SHP77 treated with DMSO at 0.1 percent for 48 hours (cell line): ENCODE measurements at places on chromosomes 11 and 22.
A peak's percentile ranks its signal among the peaks of the same experiment; 100 is the strongest.

- no peak for DNase-seq
Measured at GRCh38 chr22:19533857-19534256, 9.6 kb upstream of the CLDN5 start.

DNA sequence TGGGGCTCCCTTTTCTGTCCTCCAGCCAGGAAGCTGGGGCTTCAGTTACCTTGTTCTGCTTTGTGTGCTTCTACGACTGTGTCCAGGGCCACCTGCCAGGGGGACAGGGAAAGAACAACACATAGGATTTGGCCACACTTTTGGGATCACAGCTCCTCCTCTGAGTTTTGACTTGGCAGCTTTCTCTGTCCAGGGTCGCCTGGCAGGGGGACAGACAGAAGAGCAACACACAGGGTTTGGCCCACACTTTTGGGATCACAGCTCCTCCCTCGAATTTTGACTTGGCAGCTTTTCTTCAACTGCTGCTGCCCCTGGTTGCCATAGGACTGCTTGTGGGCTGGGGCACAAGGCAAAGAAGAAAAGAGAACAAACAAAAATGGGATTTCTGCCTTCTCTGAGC lies 19.1 kb downstream of the INCENP start:
- DNase-seq, result no peak

- DNase-seq, result no peak
Measured at GRCh38 chr11:67311051-67311555, 7.8 kb downstream of the SSH3 start.

GRCh38 chr22:48031589-48031988 lies 1269.1 kb downstream of the TBC1D22A start:
- DNase-seq, result no peak

- no peak for DNase-seq
Measured at GRCh38 chr22:30385942-30386341, 1.3 kb downstream of the RNF215 start.

GRCh38 chr11:109815500-109816150 lies 277.6 kb upstream of the ZC3H12C start:
- no peak for DNase-seq

DNA sequence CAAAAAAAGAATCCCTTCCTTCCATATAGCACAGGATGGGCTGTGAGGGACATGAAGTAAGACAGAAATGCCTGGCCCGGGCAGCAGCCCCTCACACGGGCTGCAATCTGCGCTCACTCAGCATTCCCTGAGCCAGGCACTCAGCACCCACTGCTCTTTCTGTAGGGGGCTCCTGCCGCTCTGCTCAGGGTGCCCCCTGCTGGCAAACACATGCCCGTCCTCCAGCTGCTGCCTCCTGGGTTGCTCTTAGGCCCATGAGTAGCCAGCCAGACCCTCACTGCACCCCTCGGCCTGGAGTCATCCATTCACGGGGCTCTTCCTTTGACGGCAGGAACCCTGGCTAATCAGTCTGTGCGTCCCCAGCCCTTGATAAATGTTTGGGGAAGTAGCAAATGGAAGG lies 6.9 kb downstream of the MCAT start:
- no peak for DNase-seq

DNA sequence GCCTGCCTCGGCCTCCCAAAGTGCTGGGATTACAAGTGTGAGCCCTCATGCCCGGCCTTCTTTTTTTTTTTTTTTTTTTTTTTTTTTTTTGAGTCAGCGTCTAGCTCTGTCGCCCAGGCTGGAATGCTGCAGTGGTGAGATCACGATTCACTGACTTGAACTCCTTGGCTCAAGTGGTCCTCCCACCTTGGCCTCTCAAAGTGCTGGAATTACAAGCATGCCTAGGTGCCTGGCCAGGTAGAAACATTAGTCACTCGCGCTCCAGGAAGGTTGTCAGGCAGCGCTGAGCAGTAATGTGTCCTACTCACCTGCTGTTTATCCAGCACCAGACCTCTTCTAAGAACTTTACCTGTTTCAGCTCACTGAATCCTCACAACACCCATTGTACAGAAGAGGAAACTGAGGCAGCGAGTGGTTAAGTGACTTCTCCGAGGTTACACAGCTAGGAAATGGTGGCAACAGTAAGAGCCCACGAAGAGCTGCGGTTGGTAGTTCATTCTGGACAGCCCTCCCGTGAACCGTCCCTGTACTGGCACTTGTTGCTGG lies 496 bp upstream of the CST6 start:
- DNase-seq, result no peak

- DNase-seq, result no peak
Measured at GRCh38 chr11:488992-489391, 18.1 kb downstream of the RNH1 start.

- DNase-seq, result no peak
Measured at GRCh38 chr11:22473586-22473985, 135.4 kb downstream of the SLC17A6 start.

GRCh38 chr11:14065141-14065540 lies 102.6 kb downstream of the SPON1 start:
- no peak for DNase-seq

- peak; percentile 74 for DNase-seq
Measured at GRCh38 chr11:84089072-84090057, 803.2 kb upstream of the CCDC90B start.

- no peak for DNase-seq
Measured at GRCh38 chr11:20474882-20475517, 87.5 kb downstream of the PRMT3 start.

DNA sequence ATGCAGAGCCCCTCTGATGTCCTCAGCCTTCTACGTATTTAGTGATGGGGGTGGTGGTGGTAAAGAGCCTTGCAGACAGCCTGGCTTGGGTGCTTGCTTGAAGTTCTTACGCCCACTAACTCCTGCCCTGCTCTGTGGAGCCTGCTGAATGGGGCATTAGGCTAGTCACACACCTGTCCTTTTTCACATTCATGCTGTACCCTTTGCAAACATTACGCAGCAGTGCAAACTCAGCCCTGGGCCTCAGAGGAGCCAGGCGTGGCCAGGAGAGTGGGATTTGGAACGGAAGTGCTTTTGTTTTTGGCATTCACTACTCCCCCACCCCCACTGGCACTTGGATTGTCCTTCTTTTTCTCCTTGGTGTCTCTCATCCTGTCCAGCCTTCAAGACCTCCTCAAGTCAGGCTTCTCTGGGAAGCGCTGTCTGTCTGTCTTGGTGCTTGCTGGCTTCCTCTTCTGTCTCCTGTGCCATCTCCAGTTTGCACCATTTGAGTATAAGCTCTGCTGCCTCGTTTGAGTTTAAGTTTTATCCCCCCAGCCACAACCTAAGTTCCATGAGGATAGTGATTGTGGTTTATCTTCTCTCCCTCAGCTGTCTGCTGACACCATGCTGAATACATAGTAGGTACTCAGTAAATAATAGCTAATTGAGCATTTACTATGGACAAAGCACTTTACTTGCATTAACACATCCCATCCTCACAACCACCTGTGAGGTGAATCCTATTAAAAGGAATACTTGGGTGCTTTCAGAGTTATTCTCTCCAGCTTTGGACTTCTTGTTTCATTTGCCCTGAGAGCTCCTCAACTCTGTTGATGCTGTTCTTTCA lies 26.7 kb downstream of the ZBTB16 start:
- DNase-seq, result peak; percentile 82

GRCh38 chr11:120228794-120229384 lies 11.1 kb upstream of the POU2F3 start:
- DNase-seq, result no peak

- no peak for DNase-seq
Measured at GRCh38 chr22:37632174-37633088, 7.0 kb upstream of the SH3BP1 start.

- DNase-seq, result no peak
Measured at GRCh38 chr11:65588199-65589054, 7.2 kb downstream of the KCNK7 start.

DNA sequence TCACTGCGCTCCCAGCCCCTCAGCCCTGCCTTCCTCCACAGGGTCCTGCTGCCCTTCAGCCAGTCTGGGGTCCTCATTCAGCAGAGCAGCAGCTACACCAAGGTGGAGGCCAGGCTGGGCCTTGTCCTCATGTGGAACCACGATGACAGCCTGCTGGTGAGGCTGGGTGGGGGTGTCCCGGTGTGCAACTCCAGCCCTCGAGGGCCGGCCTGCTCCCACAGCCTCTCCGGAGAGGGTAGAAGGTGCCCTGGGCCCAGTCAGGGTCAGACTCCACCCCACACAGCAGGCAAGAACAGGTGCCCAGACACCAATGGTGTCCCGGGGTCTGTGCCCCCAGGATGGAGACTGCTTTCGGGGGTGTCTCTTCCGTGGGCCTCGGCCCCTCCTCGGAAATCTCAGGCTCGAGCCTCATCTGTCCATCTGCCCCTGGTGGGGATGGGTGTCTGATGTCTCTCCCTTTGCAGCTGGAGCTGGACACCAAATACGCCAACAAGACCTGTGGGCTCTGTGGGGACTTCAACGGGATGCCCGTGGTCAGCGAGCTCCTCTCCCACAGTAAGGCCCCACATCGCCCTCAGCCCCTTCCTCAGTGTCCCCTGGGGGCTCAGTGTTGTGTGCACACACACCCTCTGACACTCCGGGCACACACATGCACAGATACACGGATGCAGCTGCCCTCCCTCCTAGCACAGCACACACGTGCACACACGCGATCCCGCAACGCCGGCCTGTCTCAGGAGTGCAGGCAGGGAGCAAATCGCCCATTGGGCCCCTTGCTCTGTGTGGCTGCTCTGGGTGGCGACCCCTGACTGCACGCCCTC lies 4.9 kb downstream of the MUC5AC start:
- no peak for DNase-seq

GRCh38 chr11:44780940-44781631 lies 54.3 kb downstream of the TSPAN18 start:
- DNase-seq, result no peak

GRCh38 chr22:48146426-48146825 lies 1384.0 kb downstream of the TBC1D22A start:
- peak; percentile 13 for DNase-seq

DNA sequence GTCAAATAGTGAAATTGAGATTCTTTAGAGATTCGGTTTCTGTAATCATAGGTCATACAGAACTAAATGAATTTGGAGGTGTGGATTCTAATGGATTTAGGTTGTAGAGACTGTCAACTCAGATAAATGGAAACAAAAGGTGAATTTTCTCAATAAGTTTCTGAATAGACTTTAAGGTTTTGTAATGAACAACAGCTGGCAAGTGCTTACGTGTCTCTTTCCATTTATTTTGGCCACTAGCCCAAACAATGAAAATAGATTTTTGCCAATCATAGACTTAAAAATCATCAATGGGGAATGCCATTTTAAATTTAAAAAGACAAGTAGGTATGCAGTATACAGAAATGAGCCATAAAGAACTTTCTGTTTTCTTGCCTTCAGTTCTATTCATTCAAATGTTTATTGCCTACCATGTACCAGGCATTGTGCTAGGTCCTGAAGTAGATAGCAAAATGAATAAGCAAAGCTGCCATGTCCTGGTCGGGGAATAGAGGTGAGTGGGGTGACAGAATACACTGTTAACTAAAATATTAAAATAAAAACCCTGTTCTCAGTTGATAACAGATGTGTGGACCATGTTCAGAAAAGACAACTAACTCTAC lies 16.9 kb upstream of the TMEM135 start:
- DNase-seq, result no peak

DNA sequence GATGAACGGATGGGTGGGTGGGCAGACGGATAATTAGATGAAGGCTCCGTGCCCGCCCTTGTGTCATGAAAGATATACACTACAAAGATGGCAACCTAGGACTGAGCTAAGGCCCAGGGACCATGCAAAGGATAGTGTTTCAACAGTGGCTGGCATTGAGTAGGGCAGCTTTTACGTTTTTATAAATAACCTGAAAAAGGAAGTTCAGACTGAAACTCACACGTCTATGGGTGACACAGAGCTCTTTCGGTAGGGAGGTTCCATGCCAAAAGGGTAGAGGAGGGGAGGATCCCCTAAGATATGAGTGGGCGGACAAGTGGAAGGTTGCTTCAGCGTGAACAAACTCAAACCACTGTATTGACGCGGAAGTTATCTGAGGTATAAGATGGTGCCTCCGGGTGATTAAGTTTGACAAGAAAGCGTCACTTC lies 90.5 kb downstream of the UBASH3B start:
- no peak for DNase-seq

- DNase-seq, result no peak
Measured at GRCh38 chr22:45230026-45230721, 10.5 kb downstream of the KIAA0930 start.
